Adrenal gland (tissue), 19 donors: ENCODE measurements at places on chromosomes 12 and 14. TPM values are rescaled to one million over a fixed set of nuclear protein-coding genes. Genes with fewer than 3 reads are reported as not detected.

The LHX5 gene
- not detected for total RNA-seq

The LRRK2 gene
- total RNA-seq: 16.5 TPM

The CTSG gene
- not detected for total RNA-seq

The PDE3A gene
- 1.3 TPM for total RNA-seq

The APOF gene
- not detected for total RNA-seq

The KRT2 gene
- not detected for total RNA-seq

DNA sequence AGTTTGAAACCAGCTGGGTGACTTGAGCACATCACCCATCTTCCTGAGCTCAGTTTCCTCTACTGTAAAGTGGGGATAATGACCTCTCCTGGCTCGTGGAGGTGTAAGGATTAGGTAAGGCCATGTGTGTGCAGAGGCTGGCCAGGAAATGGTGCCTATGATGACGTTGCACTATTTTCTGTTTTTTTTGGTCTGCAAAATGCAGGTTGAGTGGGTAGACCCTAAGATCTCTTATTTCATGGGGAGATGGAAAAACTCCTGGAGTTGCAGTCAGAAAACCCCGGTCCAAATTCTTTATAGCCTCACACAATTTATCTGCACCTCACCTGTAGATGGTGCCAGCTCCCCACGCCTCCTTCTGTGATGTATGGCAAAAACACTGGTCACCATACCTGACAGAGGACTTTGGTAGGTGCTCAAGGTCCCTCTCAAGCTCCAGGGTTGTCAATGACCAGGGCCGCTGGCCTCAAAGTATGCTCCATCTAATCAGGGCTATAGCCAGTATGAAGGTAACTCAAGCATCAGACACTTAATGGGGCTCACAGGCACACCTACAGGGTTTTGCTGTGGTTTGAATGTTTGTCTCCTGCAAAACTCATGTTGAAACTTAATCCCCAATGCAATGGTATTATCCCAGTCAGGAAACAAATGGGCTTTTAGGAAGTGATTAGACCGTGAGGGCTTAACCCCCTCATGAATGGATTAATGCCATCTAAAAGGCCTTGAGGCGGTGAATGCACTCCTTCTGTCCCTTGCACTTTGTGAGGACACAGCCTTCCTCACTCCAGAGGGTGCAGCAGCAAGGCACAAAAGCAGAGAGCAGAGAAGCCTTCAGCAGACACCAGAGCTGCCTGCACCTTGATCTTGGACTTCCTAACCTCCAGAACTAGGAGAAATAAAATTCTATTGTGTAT, 17.6 kb downstream of the C14orf132 start:
- H3K36me3 ChIP-seq: no peaks in the 10 kb centered on the region
- no peak overlapping the region for H3K4me3 ChIP-seq
- no peaks in the 10 kb centered on the region for H3K4me1 ChIP-seq
- no peak for DNase-seq
- H3K27ac ChIP-seq: no peak overlapping the region

DNA sequence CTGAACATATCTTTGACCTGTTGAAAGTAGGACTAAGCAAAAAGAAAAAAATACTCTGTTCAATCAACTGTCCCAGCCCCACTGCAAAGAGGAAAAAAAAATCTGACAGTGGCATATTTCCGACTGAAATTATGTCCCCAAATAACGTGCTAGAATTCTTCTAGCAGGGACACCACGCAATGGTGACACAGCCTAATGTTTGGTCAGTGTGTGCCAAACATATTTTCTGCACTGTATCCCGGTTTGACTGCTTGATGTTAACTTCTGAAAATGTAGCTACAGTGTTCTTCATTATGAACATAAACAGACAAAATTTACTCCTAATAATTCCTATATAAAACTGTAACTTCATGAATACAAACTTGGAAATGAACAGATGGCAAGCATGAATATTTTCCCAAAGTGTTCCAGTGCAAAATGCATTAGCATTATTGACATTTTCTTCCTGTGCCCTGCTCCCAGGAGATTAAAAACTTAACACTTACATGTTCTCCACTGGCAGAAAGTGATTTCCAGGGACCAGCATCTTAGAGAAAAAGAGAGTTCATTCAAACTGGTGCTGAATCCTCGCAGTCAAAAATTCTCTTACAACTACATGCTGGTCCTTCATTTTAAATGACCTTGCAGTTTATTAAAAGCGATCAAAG, 72.4 kb upstream of the SYT1 start:
- H3K27ac ChIP-seq: no peak overlapping the region
- H3K4me3 ChIP-seq: no peak overlapping the region
- no peaks in the 10 kb centered on the region for H3K4me1 ChIP-seq

- no peak overlapping the region for H3K27ac ChIP-seq
- H3K27me3 ChIP-seq: no peaks in the 10 kb centered on the region
- no peak for DNase-seq
- H3K36me3 ChIP-seq: no peaks in the 10 kb centered on the region
- H3K4me3 ChIP-seq: no peak overlapping the region
These were observed 51.7 kb downstream of the PPP1R12A start for GRCh38 chr12:79883216-79883615.

DNA sequence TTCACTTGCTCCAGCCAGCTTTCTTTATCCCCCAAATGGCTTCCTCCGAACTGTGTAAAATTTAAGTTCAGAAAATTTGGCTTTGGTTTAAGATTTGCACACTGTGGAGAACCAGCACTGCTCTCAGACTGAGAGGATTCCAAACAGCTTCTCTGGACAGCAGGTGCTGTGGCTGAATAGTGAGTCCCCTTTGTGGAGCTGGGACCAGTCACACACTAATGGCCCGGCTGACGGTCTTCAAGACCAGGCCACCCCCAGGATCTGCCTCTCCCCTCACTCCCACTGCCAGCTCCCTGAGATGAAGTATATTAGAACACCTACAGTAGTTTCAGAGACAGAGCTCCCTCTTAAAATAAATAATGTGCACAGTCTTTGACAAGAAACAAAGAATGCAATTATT, 267.3 kb downstream of the BCAT1 start:
- H3K27me3 ChIP-seq: no peaks in the 10 kb centered on the region
- H3K36me3 ChIP-seq: no peaks in the 10 kb centered on the region
- no peak for DNase-seq
- no peaks in the 10 kb centered on the region for H3K4me1 ChIP-seq
- no peak overlapping the region for H3K27ac ChIP-seq
- no peak overlapping the region for H3K4me3 ChIP-seq

DNA sequence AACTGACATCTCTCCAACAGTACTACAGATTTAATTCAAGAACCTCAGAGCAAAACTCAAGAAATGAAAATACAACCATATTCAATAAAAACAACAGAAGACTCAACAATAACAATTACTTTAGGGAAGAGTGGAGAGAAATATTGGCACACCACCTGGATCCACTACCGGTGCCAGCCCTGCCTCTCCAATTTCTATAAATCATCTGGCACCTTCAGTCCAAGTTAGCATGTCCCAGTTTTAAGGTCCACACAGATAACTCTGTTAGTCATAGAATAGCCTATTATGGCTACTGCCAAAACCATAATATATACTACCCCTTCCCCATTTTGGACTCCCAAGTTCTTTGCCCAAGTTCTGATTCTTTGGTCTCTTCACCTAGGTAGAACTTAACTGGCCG, 69.9 kb upstream of the PSMA6 start:
- no peaks in the 10 kb centered on the region for H3K27me3 ChIP-seq
- DNase-seq: no peak
- H3K4me1 ChIP-seq: no peaks in the 10 kb centered on the region
- H3K36me3 ChIP-seq: no peaks in the 10 kb centered on the region

GRCh38 chr12:104623883-104624282, 167.1 kb downstream of the CHST11 start:
- DNase-seq: no peak
- H3K4me3 ChIP-seq: no peak overlapping the region
- H3K27ac ChIP-seq: no peak overlapping the region
- H3K4me1 ChIP-seq: peaks cover 21% of the 10 kb centered on the region
- no peaks in the 10 kb centered on the region for H3K27me3 ChIP-seq

DNA sequence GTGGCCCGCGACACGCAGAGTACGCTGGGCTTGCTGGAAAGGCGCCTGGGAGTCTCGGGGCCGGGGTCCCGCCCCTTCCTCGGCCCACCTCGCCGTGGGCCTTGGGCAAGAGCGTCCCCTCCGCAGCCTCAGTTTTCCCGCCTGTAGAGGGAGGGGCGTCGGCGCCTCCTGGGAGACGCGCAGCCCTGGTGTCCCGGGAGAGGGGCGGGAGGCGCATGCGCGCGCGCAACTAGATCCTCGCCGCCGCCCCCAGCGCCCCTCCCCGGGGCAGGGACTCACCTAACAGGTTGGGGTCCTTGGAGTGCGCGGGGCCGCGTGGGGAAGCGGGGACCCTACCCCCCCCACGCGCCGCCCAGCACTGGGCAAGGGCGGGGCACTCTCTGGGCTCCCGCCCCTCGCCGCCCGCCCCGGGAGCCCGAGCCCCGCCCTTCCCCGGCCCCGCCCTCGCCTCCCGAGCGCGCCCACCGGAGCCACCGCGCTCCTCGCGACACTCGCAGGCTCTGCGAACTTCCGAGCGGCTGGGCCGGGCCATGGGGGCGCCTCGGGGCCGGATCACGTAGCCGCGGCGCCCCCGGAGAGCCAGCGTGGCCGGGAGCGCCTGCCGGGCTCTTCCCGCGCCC, at the start of gene KIF26A:
KIF26A (plus strand) TSS at position 490 of the 620 bp plus-strand sequence. CDS start 136 bp downstream, outside the sequence.
- H3K27ac ChIP-seq: no peak within 1 kb of the TSS
- no peaks in the 10 kb centered on the region for H3K36me3 ChIP-seq
- peaks cover 49% of the 10 kb centered on the region for H3K27me3 ChIP-seq
- peak; percentile 27 for DNase-seq

DNA sequence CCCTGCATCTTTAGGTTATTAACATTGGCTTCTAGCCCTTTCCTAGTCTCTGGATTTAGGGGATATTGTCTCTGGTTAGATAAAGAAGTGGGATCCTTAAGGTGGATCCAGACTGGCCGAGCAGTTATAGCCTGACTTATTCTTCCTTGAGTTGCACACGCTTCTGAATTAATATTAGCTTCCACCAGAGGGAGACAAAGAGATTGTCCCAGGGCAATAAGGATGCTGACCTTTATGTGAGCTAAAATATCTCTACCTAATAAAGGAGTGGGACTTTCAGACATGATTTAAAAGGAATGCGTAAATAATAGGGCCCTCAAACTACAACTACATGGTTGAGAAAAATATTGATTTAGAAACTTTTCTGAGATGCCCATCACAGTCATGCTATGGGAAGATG, 139.7 kb downstream of the SLCO1B3 start:
- no peaks in the 10 kb centered on the region for H3K4me1 ChIP-seq
- H3K27me3 ChIP-seq: no peaks in the 10 kb centered on the region
- no peak overlapping the region for H3K27ac ChIP-seq
- no peaks in the 10 kb centered on the region for H3K36me3 ChIP-seq
- H3K4me3 ChIP-seq: no peak overlapping the region

- H3K27ac ChIP-seq: no peak overlapping the region
- H3K27me3 ChIP-seq: no peaks in the 10 kb centered on the region
- H3K36me3 ChIP-seq: peaks cover 42% of the 10 kb centered on the region
- no peak overlapping the region for H3K4me3 ChIP-seq
- no peaks in the 10 kb centered on the region for H3K4me1 ChIP-seq
These were observed 194.5 kb upstream of the RGS6 start for GRCh38 chr14:71737760-71738159.

DNA sequence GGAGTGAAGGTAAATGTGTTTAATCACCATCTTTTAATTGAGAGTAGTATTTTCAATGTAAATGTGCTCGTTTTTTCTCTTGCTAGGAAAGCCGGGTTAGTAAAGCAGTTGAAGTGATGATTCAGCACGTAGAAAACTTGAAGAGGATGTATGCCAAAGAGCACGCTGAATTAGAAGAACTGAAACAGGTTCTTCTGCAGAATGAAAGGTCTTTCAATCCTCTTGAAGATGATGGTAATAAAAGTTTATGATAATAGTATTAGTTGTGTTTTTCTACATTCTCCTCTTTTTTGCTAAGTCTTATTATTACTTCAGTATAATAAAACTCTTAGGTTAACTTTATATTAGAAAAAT, 93.9 kb downstream of the DNAI7 start:
- no peak overlapping the region for H3K4me3 ChIP-seq
- no peaks in the 10 kb centered on the region for H3K27me3 ChIP-seq
- DNase-seq: no peak
- no peak overlapping the region for H3K27ac ChIP-seq
- H3K36me3 ChIP-seq: no peaks in the 10 kb centered on the region

DNA sequence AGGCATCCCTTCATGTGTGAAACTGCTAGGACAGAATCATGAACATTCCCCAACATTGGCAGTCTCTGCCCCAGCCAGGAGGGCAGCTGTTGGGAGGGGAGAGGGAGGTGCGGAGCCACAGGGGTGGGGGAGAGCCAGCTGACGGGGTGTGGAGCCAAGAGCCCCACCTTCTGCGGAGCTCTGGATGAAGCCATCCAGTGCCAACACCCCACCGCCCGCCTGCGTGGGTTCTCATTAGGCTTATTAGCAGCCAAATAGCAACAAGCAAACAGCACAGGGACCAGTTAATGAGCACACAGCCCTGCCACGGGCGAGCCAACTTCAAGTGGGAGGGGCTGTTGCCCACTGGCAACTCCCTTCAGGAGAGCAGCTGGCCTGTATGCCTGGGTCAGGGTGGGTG, 12.1 kb downstream of the LTBP2 start:
- H3K27me3 ChIP-seq: no peaks in the 10 kb centered on the region
- H3K4me3 ChIP-seq: no peak overlapping the region
- H3K36me3 ChIP-seq: no peaks in the 10 kb centered on the region

- DNase-seq: no peak
- no peaks in the 10 kb centered on the region for H3K4me1 ChIP-seq
- H3K36me3 ChIP-seq: no peaks in the 10 kb centered on the region
- no peak overlapping the region for H3K27ac ChIP-seq
- H3K4me3 ChIP-seq: no peak overlapping the region
These were observed 23.1 kb upstream of the NKX2-8 start for GRCh38 chr14:36605506-36605857.

DNA sequence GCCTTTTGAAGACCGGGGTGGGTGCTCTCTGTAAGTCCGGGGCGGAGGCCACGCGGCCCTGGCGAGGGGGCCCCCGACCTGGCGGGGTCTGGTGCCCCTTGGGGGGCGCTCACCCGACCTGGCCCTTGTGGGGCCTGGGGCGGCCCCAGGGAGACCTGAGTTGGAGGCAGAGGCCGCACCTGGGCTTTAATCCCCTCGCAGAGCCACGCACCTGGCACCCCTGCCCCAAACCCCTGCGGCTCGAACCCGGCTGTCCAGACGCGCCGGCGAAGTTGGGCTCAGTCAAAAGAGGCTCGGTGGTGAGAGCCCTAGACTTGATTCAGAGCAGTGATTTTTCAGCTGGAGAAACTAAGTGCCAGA, 267 bp downstream of the CFAP251 start:
- H3K27me3 ChIP-seq: no peaks in the 10 kb centered on the region
- peak overlapping the region; percentile 66 for H3K27ac ChIP-seq
- H3K4me3 ChIP-seq: peak overlapping the region; percentile 63
- no peak for DNase-seq
- peaks cover 5% of the 10 kb centered on the region for H3K4me1 ChIP-seq

DNA sequence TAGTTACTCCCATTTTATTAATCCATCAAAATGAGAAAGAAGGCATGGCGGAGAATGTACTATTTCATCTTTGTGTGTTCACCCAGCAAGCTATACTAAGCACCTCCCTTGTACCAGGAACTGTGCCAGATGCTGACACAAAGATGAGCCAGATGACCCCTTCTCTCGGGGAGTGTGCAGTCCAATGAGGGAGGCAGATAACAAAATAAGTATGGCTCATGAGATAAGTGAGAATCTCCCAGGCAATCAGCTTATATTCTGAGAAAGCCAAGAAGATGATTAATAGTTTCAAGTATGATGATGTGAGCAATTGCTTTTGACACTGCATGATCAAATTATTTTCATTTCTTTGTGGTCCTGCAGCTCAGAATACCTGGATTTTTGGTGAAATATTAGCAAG, 1.3 kb upstream of the TMEM233 start:
- no peaks in the 10 kb centered on the region for H3K36me3 ChIP-seq
- peak; percentile 30 for DNase-seq
- H3K4me1 ChIP-seq: peaks cover 5% of the 10 kb centered on the region
- no peak overlapping the region for H3K27ac ChIP-seq
- H3K4me3 ChIP-seq: no peak overlapping the region
